ENCODE measurements at places on chromosomes 4 and X.

DNA sequence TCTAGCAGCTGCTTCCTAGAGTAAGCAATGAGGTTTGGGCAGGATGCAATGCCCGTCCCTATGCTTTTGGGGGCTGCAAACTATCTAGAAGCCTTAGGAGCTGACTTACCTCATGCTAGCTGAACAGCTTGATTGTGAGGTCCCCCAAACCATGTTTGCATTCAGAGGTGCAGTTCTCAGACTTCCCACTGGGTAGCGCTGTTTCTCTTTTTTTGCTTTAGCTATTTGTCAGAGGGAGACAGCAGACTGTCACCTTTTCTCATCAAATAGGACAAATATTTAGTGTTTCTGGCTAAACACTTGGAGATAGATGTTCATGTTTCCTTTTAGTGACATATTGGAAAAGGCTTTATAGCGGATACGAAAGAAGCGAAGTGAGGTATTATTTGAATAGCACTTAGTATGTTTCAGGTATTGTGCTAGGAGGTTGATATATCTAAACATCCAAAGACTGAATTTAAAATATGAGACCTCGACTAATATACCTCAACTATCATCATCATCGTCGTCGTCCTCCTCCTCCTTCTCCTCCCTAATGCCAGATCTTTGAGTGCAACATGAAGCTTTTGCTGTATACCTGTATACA is 18.7 kb upstream of the TMEM192 start:
- no peak for DNase-seq

DNA sequence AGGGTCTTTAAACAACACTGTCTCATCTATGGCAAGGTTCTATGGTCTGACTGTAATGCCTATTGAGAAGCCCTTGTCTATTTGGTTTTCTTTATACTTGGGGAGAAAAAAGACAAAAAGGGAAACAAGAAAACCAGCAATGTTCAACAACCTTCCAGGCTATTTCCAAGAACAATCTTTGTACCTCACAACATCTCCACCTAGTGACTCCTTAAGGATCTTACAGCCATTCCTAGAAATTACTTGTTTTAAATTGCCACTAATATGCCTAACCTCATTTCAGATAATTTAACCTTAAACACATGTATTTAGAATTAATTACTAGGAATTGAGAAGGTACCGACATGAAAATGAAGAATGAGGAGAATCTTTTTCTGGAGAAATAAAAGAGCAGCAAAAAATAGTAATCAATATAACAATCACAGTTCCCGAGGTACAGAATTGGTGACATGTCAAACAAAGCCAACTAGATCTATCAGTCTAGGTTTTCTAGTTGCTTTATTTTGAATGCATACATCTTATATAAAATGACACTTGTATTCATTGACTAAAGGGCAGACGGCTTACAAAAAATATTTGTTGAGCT is 1.6 kb upstream of the RBM46 start:
- DNase-seq = no peak

DNA sequence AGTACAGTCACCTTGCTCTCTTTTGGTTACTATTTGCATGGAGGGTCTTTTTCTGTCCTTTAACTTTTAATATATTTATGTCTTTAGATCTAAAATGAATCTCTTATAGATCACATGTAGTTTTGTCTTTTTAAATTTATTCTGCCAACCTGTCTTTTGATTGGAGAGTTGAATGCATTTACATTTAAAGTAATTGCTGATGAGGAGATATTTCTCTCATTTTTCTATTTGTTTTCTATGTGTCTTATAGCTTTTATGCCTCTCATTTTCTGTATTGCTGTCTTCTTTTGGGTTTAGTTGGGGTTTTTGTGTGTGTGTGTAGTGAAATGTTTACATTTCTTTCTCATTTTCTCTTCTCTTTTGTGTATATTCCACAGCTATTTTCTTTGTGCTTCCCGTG is 123.5 kb downstream of the TBC1D19 start:
- no peak for DNase-seq

DNA sequence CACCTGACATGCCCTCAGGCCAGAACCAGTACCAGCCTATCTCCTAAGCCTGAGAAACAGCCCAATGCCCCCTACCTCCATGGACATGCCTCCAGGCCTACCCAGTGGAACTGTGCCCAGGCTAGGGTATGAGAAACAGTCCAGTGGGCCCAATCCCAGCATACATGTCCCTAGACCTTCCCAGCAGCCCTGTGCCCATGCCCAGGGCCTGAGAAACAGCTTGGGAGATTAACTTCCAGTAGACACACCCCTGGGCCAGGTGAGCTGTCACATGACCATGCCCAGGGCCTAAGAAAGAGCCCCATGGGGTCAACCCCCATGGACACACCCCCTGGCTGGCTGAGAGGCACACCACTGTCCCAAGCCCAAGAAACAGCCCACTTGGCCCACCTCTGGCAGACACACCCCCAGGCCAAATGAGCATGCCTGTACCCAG is 78.8 kb downstream of the CBR4 start:
- DNase-seq = no peak

Measured in cerebellar nuclear complex (tissue), 1 donor.